Fibroblast of skin of left quadriceps (primary cell): ENCODE measurements at places on chromosomes 3 and 15.

DNA sequence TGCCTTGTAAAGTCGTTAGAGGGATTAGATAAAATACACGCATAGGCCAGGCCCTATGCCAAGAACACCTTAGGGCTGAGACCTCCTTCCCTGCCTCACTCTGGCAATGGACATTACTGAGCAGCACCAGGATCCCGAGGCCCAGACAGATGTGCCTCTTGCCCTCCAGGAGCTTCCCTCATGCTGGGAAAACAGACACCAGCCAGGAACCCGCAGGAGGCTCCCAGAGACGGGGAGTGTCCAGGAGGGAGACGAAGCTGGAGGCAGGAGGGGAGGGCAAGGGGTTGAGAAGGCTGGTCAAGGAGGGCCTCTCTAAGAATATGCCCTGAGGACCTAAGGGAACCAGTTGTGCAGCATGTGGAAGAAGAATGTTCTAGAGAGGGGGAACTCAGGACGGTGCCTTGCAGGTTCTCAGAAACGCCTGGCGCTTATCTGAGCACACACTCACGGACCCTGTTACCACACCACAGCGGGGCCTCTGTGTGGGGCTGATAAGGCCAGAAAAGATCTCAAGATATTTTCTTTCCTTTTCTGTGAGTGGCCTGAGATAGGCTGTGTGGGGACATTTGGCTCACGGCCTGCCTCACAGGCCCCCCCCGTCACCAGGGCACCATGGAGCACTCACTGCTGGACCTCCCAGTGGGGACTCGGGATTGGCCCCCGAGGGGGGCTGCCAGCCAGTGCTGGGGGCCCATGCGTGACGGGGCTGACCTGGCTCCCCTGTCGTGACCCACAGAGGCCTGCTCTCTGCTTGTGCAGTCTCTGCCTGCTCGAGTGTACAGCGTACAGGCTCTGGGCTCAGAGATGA, 22.0 kb upstream of the CYP11A1 start:
- DNase-seq, result no peak

GRCh38 chr3:32583708-32584107, 13.1 kb upstream of the DYNC1LI1 start:
- DNase-seq, result no peak

DNA sequence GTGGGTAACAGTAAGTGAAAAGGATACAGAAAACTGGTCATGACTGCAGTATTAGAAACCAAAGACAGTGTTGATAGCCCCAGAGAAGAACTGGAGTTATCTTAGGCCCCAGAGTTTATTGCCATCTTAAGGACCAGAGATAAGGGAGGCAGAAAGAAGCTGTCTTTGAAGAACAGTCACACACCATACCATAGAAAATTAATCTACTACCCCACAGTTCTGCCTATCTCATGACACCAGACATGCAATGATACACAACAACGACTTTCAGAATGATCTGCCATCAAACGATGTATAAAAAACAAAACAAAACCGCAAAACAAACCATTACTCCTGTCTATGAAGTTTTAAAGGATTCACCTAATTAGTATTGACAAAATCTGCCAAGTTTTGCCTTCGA, 9.6 kb downstream of the CPOX start:
- no peak for DNase-seq

- DNase-seq, result no peak
Observed at GRCh38 chr15:89998141-89998661, 2.9 kb upstream of the ZNF710 start.

DNA sequence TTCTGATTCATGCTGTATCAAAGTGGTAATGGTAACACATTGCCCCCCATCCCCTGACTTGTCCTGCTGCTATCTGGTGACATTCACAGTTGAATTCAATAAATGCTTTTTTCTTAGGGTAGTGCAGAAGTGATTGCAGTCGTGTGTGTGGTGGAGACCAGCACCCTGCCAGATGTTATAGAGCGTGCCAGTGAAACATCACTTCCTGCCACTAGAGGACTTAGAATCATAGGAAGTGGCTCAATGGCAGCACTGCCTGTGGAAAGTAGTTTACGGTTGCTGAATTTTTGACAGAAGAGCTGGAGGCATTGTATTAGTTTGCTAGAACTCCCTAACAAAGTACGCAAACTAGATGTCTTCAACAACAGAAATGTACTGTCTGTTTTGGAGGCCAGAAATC, 37.4 kb upstream of the P2RY12 start:
- DNase-seq, result no peak

DNA sequence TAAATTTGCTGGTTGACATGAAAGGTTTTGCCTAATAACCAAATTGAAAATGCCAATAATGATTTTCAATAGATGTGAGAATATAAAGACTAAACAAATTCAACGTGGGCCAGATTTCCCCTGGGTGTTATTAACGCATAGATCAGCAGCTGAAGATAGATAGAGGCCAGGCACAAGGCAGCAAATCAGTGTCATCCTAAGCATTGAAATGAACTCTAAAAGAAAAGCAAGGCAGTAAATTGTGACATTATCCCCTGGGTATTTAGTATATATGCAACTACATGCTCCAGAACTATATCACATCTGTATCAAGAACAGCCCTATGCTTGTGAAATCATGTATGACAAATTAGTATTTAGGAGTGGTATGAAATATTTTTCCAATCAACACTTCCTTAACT, 167.1 kb upstream of the EPHA3 start:
- DNase-seq, result no peak

- DNase-seq, result peak; percentile 20
Observed at GRCh38 chr3:149898771-149899170, 71.9 kb downstream of the PFN2 start.

DNA sequence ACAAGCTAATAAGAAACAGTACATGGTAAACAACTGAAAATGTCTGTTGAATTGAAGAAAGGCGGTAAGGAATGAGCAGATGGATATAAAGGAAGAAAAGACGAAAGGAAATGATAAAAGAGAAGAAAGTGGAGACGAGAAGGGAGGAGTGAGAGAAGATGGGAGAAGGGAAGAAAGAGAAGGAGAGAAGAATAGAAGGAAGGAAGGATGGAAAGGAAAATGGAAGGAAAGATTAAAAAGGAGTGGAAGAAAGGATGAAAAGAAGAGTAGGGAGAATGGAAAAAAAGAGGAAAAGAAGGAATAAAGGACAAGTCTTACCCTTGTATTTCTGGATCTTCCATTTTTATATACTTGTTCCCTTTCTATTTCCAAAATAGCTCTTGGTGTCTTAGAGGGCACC, 17.7 kb downstream of the CPNE4 start:
- no peak for DNase-seq

DNA sequence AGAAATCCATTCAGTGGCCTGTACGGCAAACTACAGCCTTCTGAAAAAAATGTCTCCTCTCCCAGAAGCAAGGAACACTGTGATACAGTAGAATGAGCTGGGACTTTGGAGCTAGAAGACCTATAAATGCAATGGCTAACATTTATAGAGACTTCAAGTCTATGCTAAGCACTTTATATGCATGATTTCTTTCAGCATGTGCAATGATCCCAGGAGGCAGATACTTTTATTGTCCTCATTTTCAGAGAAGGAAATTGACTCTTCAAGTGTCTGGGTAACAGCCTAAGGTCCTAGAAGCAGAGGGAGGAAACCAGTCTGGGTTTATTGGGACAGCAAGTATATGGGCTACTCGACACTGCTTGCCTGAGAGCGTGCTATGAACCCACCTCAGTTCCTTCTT, 140.9 kb downstream of the ALDH1A2 start:
- no peak for DNase-seq

DNA sequence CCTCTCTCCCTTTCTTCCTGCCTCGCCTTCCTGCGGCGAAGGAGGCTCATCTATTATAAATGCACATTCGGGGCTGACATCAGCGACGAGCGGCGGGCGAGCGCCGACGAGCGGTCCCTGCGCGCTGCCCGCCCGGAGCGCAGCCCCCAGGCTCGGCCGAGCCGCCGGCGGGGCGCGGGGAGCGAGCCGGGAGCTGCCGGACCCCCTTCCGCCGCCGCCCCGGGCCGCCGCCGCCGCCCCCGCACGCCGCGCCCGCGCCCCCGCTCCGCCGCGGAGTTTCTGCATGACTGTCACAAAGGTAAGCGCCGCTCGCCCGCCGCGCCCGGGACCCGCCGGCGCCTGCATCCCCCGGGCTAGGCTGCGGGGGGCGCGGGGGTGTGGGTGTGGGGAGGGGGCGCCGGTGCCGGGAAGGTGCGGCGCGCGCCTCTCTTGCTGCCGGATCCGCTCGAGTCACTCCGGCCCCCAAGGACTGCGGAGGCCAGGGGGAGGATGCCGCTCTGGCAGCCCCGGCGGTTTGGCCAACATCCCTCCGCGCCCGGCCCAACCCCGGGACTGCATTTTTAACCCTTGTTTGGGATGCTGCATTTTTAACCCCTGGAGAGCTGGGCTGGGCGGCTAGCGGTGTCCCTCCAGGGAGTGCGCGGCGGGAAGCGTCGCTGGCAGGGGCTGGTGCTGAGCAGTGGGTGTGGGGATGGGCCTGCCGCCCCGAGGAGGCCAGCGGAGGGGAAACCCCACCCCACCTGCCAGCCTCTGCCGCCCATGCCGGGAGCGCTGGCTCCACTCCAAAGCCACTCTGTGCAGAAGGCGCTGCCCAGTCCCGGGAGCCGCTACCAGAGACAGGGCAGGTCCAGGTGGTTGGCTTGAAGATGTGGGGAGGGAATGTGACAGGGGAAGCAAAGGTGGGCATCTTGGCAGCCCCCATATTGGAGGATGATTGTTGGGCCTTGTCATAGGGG, at the start of gene CORO2B:
Gene CORO2B, plus strand, starts transcription at position 14 of the 956 bp plus-strand sequence. Its CDS starts 270 bp downstream, at position 284.
- DNase-seq, result no peak

DNA sequence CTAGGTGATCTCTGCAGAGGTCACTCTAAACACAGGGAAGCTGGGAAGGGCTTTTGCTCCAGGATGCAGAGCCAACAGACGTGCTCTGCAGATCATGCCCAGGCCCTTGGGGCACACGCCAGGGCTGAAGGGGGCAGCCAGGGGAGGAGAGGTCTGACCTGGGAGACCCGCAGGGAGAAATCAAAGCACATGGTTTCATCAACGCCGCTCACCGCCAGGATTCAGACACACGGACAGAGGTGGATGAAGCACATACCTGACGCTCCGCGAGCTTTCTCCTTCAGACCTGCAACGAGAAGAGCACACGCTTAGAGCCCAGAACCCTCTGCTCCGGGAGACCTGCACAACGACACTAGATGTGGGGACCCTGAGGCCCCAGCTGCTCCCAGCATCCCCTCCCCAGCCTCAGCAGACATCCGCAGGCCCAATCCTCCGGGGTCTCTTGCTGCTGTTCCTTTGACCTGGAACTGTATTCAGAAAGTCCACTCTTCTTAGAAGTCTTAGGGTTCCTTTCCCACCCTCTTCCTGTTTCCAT, 90.7 kb upstream of the IQSEC1 start:
- DNase-seq, result no peak

DNA sequence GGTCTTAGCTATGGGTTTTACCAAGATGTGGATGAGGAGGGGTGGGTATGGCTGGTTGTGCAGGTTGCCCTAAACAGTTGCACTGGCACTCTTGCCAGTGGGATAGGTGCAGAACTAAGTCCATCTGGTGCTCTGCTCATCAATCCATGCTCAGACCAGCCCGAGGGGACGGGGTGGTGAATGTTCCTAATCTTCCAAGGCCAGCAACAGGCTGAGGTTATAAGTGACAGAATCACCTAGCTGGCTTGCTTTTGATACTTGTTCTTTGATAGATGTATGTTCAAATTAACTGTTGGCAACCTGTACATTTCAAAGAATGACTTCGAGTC, 53.5 kb upstream of the CCR2 start:
- no peak for DNase-seq

GRCh38 chr3:31157047-31157694, 262.7 kb upstream of the GADL1 start:
- no peak for DNase-seq

DNA sequence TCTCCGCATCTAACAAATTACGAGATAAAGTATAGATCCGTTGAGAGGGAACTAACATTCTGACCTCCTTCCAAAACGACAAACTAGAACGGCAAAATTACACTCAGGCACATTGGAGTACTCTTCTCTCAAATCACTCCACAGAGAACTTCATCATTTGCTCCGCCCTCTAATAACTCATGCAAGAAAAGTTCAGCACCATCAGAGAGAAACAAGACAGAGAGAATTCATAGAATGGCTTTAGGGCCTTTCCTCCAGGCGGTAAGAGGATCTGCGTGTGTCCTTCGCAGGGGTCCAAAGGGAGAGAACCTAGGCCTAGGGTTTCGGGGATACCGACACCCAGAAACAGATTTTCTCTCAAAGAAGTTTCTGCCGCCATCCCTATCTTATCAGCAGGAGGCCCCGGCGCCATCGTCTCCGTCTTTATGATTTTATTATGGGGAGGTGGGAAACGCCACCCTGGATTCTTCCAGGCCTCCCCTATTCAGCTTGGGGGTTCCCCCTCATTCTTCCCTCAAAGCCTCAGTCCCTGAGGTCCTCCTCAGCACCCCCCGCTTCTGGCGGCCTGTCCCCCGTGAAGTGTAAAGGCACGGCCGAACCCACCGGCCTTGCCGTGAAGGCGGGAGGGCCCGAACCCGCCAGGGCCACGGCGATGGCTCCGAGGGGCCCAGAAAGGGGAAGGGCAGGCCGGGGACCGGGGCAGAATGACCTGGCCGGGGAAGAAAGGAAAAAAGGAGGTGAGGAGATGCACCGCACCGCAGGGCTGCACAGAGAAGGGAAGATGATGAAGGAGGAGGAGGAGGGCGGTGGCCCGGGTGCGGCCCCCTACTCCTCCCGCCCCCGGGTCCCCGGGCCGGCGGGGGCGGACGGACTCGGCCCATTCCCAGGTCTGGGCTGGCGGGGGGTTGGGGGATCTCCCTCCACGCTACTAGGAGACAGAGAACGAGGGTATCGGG, 768 bp downstream of the UBXN7 start:
- DNase-seq, result peak; percentile 34

- DNase-seq, result no peak
Observed at GRCh38 chr3:72641684-72642083, 206.6 kb downstream of the SHQ1 start.

DNA sequence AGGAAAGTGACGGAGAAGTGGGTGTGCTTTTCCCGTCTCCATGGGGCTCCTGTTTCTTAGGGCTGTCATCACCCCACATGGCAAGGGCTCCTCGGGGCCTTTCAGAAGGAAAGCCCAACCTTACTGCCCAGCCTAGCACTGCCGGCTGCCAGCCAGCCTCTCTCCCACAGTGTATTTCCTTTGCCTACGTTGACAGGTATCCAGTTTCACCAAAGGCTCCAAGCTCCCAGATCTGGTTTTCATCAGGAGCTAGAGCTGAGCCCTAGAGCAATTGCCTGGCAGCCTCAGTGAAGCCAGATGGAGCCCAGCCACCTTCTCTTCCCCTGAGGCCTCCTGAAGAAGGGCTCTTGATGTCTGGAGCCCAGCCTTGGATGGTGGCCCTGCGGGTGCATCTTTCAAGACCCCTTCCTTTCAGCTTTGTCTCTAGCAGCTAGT, 20.2 kb downstream of the CRABP1 start:
- DNase-seq, result peak; percentile 25

DNA sequence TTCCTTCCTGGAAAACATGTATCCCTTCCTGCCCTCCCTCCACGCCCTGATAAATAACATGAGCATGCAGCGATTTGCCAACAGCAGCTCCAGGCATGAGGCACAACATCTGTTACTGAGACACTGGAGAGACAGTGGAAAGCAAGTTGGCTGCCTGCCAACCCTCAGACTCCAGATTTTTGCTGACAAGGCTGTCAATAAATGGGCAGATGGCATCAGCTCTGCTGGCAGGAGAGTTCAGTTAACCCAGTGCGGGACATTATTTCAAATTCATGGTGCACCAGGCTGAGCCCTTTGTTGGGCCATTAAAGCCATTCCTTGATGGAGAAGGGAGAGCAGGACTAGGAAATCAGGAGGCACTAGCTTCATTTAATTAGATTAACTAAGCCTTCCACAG, 293.3 kb downstream of the MEX3B start:
- DNase-seq, result peak; percentile 77
